ENCODE measurements at places on chromosomes 4 and X.
A peak's percentile ranks its signal among the peaks of the same experiment; 100 is the strongest.

GRCh38 chrX:110168585-110168984 lies 149.3 kb downstream of the AMMECR1 start:
- peak; percentile 86 for DNase-seq

GRCh38 chr4:88445252-88445651 lies 11.7 kb upstream of the HERC5 start:
- no peak for DNase-seq

DNA sequence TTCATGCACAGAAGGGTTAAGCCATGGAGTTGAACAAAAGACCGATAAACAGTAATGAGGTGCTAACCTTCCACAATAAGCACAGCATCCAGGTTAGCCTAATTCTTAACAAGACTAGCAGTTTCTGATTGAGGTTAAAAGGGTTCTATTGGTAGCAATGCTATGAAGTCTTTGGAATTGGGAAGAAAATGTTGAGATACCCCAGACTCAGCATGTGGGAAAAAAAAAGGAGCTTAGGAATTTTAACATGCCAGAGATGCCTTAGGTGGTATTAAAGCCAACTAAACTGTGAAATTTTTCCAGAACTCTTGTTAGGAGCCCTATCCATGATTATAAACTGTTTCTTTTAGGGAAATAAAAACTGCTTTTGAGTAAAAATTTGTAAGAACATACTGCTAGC lies 391.7 kb downstream of the GABRG1 start:
- no peak for DNase-seq

DNA sequence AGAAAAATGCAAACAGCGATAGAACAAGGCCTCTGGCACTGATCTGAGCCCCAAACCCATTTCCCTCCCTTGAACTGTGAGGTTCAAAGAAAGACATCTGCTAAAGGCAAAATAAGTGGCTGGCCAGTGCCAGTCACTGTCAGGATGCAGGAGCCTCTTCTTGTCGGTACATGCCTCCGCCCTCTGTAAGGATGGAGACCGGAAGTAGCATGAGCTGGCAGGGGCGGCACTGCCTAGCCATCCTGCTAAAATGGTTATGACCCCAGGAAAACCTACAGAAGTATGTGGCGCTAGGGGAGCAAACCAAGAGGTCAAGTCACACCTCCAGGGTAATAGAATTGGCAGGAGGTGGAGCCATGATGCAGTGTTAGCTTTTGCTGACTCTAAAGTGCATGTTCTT lies 180.3 kb downstream of the DCLK2 start:
- DNase-seq: no peak

DNA sequence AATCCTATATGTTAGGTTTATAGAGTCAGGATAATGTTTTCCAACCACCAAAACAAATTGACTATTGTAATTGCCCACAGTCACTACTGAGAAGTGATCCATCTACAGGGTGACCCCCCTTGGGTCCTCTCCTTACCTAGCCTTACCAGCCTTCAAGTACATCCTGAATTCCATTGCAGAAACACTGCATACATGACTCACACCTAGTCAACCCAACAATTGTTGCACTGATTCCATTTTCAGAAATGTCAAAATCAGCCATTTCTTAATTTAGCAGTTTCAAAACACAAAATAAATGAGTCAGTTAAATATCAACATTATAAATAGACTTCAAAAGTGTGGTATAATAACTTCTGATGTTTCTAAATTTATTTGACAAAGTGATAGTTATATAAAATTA lies 106.3 kb upstream of the TNIP3 start:
- DNase-seq: no peak

- DNase-seq: no peak
Measured at GRCh38 chrX:16702700-16703599, 9.5 kb downstream of the CTPS2 start.

DNA sequence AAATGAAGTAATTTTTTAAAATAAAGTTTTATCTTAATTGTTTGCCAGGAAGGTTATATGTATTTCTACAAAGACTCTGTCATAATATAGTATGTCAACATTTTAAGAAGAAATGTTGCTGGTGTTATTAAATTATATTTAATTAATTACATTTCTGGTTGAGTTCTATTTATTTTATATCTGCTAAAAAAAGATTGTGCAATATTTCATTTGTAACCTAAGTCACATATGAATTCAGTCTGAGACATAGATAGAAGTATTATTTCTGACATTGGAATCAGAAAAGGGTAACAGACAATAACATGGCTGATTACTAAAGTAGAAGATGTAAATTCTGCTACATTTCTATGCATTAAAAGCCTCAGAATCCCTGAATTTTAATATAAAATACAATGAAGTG lies 1985.1 kb downstream of the C4orf33 start:
- DNase-seq: no peak

- peak; percentile 55 for DNase-seq
Measured at GRCh38 chr4:185232370-185232769, 23.0 kb downstream of the SNX25 start.

DNA sequence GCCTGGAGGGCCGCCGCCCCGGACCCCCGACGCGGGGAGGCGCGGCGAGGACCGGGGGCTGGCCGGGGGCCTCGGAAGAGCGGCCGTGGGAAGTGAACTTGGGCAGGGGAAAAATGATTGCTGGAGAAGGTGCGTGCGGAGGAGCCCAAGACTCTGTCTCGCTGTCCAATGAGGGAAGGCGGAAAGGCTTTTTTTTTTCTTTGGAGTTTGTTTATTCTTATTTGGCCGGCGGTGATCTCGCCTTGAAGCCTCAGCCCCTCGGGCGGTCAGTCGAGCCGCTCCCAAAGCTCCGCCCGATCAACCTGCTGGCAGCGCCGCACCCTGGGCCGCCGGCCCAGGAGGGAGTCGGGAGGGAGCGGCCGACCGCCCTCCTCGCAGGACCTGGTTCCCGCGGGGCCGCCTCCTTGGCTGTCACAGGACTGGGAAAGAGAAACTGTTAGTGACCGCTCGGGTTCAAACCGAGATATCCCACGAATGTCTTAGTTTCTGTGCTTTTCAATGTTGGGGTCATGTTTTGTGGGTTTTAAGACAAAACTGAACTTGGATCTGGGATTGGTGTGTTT lies 2.5 kb downstream of the CPEB2 start:
- peak; percentile 60 for DNase-seq

- peak; percentile 41 for DNase-seq
Measured at GRCh38 chr4:159142241-159142640, 39.4 kb downstream of the RAPGEF2 start.

DNA sequence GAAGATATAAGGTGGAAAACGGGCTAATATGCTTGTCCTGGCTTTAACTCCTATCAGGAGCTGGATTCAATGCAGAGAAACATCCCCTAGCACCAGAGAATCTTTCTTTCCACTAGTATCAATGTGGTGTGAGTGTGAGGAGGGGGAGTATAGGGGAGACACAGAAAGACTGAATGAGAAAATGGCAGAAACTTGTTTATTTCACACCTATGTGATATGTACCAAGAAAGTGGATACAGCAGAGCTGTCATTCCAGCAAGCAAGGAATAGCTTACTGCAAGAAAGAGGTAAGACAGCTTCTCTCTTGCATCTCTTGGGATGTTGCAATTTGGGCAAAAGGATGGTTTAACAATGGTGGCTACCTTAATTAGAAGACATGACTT lies 105.6 kb downstream of the LNX1 start:
- DNase-seq: no peak

- DNase-seq: peak; percentile 61
Measured at GRCh38 chr4:169707958-169708643, 49.6 kb downstream of the HPF1 start.

DNA sequence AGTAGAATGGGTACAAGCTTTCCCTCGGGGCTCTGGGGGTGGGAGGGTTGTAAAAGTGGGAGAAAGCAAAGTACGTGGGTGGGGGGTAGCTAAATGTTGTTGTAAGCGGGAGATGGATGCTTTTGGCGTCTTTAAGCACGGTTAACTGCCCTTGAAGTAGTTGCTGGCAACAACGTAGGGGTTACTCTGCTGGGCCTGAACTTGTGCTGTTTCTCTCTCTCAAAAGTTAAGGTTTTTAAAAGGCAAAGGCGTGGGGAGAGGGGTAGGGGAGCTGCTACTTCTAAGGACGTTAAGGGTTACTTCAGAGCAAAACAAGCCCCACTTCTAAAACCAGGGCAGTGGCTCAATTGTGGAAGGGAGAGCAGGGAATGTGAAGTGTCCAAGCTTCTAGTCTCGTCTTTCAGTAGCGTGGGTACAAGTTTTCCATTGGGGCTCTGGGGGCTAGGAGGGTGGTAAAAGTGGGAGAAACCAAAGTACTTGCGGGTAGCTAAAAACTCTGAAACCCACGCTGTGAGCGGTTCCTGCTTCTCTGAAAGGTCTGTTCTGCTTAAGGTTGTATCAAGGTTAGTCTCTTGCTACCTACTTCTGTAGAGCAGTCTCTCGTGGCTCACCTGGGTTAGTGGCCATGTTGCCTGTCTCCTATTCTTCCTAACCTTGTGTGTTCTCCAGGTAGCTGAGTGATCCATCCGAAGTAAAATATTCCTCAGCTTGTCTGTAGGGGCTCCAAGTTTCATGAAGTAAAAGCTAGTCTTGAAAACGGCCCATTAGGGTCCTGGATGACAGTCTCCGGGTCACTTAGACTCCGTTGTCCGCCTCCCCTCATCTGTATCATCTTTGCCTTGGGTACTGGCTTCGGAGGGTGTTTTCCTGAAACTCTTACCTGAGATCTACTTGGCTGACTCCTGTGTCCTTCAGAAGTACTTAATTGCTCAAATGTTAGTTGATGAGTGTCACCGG lies 1.7 kb upstream of the WDR1 start:
- no peak for DNase-seq

DNA sequence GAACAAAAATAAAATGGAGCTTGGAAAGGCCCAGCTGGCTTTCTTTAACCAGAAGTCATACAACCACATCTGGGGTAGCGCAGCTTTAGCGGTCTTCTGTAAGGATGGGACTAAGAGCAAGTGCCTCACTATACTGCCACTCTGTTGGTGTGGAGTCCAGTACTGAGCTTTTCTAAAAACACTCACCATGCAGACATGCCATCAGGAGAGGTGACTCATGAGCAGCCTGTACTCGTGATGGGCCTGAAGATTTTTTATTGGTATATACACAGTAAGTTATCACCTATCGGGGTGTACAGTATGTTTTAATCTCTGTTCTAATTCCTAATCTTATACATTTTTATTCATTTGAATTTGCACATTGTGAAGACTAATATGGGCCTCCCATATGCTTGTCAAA lies 9.6 kb downstream of the PPP3CA start:
- DNase-seq: no peak

DNA sequence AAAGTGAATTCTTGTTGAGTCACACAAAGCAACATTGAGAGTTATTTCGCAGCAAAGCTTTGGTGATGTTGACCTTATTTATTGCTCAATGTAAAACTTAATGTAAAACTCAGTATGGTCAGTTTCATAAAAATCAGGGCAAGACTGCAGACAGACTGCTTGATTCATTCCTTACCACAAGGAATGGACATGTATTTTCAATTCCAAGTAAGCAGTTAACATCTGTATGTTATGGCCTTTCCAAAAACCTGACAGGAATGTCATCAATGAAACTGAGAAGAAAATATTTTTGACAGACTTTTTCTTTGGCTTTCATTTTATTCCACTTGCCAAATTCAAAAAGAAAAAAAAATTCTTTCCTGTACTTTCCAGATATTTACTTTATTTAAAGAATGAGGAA lies 488.3 kb downstream of the ANKRD50 start:
- no peak for DNase-seq

GRCh38 chr4:67106861-67107460 lies 438.3 kb downstream of the CENPC start:
- no peak for DNase-seq

DNA sequence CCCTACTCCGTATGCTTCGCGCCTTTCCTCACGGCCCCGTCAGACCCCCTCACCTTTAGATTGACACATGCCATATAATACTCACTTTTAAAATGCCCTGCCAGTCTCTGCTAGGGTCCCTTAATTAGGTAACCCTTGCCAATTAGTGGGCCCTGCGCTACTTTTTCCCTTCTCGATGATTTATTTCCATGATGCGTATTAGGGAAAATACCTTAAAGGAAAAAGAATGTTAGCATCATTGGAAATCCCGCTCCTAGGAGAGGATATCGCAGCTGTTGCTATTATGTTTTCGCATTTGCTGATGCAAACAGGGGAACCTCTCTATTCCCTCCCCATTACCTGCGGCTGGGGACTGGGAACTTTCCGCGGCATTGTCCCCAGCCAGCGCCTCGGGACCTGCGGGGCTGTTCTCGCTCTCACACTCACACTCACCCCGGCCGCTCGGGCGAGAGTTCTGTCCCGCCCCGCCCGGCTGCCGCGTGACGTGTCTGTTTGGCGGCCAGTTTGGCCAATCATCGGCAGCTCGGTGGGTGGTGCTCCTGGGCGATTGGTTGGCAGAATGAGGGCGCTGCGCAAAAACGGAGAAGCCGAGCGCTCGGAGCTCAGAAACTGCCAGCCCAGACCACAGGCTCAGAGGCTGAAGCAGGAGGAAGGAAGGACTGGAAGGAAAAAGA lies at the start of gene PCDH10:
PCDH10 (plus strand) TSS at position 605 of the 674 bp plus-strand sequence. CDS start 847 bp downstream, outside the sequence.
- DNase-seq: peak; percentile 90

GRCh38 chrX:29242856-29243255 lies 655.6 kb downstream of the IL1RAPL1 start:
- DNase-seq: no peak

DNA sequence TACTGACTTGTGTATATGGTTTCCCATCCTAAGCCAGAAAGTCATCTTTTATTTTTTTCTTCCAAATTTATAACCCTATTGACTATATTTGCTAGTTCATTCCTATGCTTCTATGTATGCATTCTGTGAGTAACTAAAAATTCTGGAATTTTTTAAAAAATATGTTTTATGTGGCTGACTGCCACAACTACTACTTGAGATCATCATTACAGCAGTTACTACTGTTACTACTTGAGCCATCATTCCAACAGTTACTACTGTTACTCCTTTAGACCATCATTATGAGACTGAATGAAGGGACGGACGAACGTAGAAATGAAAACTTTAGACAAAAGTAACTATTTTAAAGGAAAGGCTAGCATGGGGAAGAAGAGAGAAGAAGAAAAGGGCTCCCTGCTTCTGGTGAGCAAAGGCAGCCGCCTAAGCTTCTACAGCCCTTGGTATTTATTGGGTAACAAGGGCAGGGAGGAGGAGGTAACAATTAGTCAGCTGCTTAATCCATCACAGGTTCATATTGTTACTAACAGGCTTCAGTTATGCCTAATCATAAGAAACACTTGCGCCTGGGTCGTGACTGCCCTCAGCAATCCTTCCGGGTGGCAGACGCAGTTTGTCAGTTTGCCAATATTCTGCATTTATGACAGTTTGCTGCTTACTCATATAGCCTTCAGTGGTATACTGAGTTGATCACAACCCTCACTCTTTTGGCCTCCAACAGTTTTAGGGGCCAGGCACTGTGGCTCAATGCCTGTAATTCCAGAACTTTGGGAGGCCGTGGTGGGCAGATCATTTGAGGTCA lies 80.4 kb downstream of the PDLIM5 start:
- peak; percentile 51 for DNase-seq

All from astrocyte (in vitro differentiated cells and primary cell).